ENCODE measurements at places on chromosomes 1 and 21.

- ATAC-seq, result no peak
Measured at GRCh38 chr1:8702472-8702849, 115.0 kb downstream of the RERE start.

DNA sequence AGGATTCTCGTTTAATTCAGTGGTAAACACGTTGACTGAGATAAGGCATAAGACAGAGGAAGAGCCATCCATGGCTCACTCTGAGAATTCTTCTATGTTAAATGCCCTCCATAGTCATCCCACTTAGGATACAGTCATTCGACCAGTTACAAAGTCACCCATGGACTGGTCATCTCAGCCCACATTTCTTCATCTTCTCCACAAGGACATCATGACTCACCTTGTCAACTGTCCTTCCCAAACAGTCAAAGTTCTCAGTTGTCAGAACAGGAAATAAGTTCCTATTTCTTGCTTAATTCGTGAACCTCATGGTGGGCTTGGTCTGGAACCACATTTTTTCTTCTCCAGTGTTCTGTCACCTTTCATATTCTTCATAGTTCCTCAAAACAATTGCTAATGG, 133.2 kb downstream of the TGFB2 start:
- ATAC-seq, result no peak

DNA sequence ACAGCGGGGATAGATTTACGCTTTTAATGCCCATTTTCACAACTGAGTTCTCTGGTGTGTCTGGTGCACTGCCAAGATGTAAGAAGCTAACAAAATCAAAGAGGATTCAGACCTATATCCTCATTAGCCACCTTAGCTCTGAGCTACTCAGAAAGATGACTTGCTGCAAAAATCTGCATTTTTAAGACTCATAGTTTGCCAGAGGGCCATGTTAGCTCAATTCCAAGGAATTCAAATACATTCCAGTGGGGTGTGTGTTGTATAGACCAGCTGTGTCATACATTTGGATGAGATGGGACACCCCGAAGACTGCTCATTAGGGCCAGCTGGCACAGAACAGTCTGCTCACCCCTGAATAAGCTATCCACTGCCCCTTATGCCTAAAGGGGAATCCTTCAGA, 8.9 kb downstream of the DENND2D start:
- peak; percentile 76 for ATAC-seq

DNA sequence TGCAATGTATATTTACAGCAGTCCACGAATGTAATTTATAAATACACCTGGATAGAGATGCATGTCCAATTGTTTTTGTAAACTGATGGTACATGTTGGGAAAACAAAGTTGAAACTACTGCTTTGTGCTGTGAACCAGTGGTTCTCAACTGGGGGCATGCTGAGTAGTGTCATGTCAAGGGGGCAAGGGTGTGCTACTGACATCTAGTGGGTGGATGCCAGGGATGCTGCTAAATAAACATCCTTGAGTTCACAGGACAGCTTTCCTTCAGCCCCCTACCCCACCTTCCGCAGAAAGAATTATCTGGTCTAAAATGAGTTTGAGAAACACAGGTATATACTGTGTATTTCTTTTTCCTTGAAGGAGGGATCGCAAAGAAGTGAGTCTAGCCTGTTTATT, 95.9 kb downstream of the RASAL2 start:
- peak; percentile 92 for ATAC-seq

- ATAC-seq, result peak; percentile 90
Measured at GRCh38 chr1:66764994-66765578, 12.8 kb downstream of the DYNLT5 start.

- no peak for ATAC-seq
Measured at GRCh38 chr21:41186755-41187536, 19.0 kb downstream of the BACE2 start.

DNA sequence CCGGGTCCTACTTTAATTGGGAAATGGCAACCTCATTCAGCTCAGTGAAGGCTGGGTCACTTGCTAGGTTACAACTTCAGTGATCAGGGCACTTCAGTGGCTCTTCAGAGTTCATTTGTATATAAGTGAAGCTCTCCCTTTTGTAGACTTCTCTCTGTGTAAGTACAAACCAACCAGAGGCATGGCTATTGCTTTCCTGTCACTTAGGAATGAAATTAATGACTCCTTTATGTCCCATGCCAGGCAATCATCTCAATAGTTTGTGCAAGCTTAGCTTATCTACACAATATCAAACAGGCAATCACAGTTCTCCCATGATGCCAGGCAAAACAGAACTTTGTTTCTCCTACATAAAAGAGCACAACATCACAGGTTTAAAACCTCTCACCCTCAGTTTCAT, 22.8 kb upstream of the CTBS start:
- no peak for ATAC-seq

- no peak for ATAC-seq
Measured at GRCh38 chr21:44914176-44914874, 6.4 kb downstream of the ITGB2 start.

GRCh38 chr1:196650403-196650802, 1.4 kb upstream of the CFH start:
- ATAC-seq, result no peak

- no peak for ATAC-seq
Measured at GRCh38 chr1:154186177-154186576, 5.7 kb downstream of the TPM3 start.

DNA sequence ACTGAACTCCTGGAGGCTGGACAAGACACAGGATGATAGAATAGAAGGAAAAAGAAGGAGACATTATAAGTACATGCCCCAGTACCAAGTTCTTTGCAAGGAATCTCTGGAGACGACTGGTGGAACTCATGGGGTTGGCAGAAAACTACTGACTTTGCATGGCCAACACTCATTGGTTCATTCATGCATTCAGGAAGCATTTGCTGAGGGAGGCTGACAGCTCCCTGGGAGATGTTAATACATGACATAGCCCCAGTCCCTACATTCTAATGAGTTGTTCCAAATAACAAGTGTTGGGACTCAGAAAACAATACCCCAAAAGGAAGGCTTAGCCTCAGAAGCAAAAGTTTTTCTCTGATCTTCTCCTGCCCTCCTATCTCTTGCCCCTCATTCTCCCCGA, 172.8 kb upstream of the IRF2BP2 start:
- ATAC-seq, result no peak

Data from SK-N-SH treated with all-trans-retinoic acid at 6 μM for 48 hours (cell line).